Fibroblast of the aortic adventitia (primary cell): ENCODE measurements at places on chromosomes 11 and 22.

DNA sequence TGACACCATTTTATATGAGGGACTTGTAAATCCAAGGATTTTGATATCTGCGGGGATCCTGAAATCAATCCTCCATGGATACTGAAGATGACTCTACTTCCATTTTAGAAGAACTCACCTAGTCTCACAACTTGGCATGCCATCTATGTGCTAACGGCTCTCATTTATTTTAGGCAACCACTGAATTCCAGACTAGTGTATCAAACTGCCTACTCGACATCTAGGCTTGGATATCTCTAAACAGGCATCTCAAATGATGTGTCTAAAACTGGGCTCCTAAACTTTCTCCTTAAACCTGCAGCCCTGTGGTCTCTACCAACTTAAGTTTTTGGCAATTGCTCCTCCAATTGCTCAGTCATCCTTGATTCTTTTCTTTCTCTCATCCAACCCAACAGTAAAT, 31.2 kb upstream of the CLNS1A start:
- no peak for DNase-seq

DNA sequence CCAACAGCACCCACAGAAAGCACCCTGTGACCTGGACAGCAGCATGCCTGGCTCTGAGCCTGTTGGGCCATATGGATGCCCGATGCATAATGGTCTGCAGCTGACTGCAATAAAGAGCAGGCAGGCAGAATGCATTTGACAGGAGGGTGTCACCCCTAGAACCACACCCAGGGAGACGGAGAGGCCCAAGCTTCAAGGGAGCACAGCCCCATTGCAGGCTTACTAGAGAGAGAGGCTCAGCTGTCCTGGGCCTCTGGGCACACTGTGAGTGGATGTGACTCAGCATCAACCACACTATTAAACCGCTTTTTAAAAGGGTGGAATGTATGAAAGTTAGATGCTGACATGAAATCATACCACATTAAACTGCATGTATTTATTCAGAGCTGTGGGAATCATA, 365.3 kb downstream of the CTTN start:
- DNase-seq, result peak; percentile 2

DNA sequence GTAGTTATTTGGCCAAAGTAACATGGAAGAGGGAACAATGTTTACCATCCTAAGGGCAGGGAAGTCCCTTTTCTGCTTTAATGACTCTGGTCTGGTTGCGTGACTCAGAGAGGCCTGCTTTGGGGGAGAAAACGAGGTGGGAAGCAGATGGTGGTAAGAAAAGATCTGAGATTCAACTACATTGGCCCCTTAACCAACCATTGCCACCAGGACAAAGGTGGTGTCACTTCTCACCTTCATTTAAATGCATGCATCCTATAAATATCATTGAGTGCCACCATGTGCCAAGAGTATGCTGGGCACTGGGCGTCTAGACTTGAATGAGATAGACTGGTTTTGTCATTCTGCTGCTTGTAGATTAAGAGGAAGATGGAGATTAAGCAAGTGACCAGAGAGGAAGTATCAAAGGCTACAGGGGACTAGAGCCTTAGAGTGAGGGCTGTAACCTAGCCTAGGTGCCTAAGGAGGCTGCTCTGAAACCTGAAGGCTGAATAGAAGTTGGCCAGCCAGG, 3.6 kb upstream of the SORL1 start:
- no peak for DNase-seq

DNA sequence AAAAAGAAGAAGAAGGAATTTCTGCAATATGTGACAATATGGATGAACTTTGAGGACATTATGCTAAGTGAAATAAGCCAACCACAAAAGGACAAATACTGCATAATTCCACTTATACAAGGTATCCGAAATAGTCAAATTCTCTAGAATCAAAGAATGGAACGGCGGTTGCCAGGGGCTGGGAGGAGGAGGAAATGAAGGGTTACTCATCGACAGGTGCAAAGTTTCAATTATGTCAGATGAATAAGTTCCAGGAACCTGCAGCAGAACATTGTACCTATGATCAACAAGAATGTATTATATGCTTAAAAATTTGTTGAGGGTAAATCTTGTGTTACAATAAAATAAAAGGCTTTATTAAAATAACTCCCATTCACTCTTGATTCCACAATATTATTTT, 49.0 kb downstream of the SC5D start:
- DNase-seq, result no peak

DNA sequence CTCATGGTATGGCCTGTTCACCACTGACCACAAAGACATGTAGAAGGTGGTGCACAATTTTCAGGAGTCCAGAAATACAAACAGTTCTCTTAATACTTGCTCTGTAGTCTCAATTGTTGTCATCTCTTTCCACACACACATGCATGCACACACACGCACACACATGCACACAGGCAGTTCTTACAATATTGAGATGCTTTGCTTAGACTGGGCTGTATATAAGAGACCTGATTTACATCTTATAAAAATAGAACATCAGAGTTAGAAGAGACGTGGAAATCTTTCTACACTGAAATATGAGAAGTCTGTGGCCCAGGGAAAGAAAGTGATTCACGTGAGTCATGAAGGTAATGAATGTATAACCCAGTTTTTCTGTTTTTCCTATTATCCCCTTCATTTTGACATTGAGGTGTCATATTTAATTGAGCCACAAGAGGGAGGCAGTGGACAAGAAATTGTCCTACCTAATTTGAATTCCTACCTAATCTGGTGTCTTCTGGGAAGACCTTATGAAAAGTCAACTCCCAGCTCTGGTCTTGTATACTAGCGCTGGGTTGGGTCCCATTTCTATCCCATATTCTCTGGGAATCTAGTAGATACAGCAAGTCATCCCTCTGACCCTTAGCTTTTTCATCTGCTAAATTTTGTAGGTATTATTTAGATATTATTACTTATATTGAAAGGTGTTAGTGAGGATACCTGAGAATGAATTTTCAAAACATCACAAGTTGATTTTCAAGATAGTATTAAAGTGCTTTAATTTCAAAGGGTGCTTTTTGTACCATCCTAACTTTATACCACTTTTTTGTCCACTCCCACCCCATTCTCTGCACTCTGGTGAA, 14.9 kb upstream of the MS4A4A start:
- DNase-seq, result peak; percentile 26

- no peak for DNase-seq
Observed at GRCh38 chr11:12048936-12049790, 40.7 kb upstream of the DKK3 start.

- DNase-seq, result no peak
Observed at GRCh38 chr11:120121914-120122473, 15.9 kb downstream of the TRIM29 start.

DNA sequence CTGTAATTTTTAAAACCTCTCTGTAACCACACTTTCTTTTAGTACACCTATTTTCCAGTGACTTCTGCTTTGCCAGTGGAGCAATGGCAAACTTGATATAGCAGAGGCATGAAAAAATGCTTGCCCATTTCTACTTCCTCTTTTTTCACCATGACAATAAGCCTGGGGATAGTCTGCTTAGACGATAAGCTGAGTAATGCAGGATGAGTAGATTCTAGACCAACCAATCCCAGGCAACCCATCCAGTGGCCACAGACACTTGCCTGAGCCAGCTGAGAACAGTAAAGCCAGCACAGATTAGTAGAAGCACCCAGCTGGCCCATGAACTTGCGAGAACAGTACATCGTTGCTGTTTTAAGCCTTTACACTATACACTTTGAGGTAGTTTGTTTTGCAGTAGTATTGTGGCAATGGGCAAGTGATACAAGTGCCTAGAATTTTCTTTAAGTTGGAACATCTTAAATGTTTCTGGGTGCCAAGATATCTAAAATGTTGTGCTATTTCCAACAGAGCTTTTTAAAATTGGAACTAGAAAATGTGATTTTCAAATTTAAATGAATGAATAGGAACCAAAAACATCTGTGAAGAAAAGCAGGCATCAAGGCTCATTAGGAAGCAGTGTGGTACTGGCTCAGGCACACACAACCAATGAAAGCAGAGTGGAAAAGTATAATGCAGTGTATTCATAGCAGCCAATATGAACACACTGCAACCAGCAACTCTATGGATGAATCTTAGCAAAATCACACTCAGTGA, 37.7 kb downstream of the DDI1 start:
- peak; percentile 45 for DNase-seq

GRCh38 chr11:14819596-14819995, 72.4 kb downstream of the CYP2R1 start:
- no peak for DNase-seq

DNA sequence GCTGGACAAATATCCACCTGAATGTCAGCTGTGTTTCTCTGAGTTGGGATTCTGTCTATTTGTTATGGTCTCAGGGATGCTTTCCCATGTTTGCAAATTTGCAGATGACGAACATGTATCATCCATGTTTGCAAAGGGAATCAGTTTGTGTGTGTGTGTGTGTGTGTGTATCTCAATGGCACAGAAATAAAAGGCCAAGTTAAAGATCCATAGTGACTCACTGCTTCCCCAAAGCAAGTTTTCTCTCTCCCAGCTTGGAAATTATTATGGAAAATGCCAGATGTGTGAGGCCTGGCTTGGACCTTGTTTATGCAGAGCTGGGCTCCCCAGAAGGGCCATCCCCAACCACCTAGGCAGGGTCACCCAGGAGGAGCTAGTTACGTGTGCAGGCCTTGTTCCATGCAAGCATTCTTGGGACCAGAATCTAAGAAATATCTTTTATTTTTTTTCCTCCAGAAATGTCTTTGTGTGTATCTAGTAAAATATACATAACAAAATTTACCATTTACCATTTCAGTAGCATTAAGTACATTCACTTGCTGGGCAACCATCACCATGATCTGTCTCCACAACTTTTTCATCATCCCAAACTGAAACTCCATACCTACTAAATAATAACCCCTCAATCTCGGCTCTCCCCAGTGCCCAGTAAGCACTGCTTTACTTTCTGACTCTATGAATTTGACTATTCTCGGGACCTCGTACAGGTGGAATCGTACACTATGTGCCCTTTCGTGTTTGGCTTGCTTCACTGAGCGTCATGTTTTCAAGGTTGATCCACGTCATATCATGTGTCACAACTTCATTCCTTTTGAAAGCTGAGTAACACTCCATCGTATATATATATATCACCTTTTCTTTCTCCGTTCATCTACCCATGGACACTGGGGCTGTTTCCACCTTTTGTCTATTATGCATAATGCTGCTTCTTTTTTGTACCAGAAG, 56.6 kb upstream of the WNT7B start:
- DNase-seq, result peak; percentile 59

DNA sequence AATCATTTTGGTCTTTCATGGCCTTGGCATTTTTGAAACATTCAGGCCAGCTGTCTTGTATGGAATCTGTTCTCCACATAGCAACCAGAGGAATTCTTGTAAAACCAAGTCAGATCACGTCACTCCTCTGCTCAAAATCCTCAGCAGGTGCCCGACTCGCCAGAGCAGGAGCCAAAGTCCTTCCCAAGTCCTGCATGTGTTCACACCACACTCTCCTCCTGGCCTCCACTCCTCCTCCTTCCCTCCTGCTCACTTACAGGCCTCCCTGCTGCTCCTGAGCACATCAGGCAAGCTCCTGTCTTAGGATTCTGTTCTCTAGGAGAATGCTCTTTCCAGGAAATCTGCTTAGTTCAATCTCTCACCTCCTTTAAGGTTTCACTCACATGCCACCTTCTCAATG, 6.9 kb upstream of the PSMC3 start:
- DNase-seq, result no peak

- DNase-seq, result no peak
Observed at GRCh38 chr11:133712051-133712560, 133.2 kb downstream of the SPATA19 start.

GRCh38 chr22:45006964-45007390, 2.8 kb downstream of the PHF21B start:
- DNase-seq, result no peak

DNA sequence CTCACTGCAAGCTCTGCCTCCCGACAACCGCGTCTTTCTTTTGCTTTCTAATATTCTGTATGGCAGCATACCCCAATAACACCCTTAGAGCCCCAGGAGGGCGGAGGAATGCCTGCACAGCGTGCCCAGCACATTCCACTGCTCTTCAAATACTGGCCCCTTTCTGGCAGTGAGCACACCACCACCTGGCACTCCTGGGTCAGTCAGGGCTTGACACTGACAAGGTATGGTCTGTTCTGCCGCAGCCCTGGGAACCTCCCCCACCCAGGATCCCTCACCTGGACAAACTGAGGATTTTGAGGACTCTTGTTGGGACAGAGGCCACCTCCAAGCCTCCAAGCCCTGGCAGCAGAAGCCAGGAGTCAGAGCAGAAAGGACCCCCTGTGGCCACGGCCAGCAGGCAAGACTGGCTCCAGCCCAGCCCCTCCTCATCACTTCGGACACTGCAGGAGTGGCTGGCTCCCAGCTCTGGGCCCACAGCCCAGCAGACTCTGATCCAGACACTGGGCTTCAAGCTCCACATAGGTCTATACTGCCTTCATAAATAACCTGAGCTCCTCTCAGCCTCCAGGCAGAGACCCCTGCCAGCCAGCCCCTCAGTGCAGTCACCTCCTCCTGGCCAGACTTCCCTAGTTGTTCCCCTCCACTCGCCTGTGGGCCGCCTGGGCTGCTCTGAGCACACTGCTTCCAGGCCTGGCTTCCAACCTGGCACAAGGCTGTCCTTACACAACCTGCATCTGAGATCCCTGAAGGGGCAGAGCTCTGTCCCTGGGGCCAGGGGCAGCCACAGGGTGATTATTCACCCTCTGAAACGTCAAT, 14.5 kb downstream of the CARS1 start:
- no peak for DNase-seq

DNA sequence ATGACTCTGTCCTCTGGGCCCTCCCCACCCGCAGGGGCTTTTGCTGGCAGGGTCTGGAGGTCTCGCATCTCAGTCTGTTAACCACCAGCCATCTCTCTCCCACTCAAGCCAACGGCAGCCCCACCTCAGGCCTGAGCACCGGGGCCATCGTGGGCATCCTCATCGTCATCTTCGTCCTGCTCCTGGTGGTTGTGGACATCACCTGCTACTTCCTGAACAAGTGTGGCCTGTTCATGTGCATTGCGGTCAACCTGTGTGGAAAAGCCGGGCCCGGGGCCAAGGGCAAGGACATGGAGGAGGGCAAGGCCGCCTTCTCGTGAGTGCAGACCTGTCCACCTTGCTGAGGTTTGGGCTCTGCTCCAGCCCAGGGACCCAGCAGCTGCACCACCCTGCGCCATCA, 44.3 kb upstream of the TTC12 start:
- DNase-seq, result no peak

- DNase-seq, result no peak
Observed at GRCh38 chr11:27039873-27040272, 742 bp upstream of the BBOX1 start.

DNA sequence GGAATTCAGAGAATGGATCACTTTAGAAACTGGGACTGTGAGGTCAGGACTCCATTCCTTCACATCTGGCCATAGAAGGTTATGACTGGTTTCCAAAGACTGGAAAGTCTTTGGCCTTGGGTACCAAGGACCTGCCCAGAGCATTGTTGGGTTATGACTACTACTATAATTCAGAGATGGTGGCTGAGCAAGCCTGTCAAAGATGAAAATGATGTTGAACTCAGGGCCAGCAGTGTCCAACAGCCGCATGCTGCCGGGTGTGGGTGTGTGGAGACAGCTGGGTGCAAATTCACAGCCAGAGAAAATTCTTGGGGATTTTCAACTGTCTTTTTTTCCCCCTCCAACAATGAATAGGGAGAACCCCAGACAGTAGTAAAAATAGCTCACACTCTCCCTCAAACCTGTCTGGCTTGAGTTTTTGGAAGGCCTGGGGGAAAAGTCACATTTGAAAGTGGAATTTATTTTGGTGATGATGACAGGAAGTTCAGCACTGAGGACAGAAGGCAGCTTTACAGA, 166.8 kb upstream of the NCAM1 start:
- peak; percentile 91 for DNase-seq

- no peak for DNase-seq
Observed at GRCh38 chr22:44458044-44459020, 39.7 kb downstream of the RTL6 start.
